Glutamatergic neuron (in vitro differentiated cells): ENCODE measurements at places on chromosomes 7 and 10. TPM values are rescaled to one million over a fixed set of nuclear protein-coding genes. Genes with fewer than 3 reads are reported as not detected.

DNA sequence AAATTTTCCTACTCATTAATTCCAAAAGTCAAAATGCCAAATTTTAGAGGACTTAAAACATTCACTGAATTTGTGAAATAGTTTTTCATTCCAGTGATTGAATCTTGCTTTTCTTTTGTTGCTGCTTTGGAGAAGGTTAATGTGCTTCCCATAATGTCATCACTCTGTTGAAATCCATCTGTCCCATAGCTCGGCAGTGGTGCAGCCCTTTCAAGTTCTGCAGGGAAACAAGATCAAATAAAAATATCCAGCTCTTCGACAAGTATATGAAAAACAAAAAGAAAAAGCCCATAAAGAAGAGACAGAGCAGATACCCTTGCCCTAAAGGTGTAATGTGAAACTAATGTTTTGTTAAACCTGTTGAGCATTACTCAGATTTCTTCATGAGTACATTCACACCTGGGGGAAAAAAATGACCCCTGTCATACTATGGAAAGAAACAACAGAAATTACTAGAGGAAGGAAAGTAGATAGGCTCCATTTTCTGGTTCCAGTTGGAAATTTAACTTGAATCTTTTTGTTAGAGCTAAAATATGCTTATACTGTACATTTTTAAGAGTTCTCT lies 35.1 kb downstream of the AGR3 start:
- H3K27ac ChIP-seq: no peak overlapping the region
- no peak for DNase-seq
- H3K4me3 ChIP-seq: no peak overlapping the region
- peaks cover 2% of the 10 kb centered on the region for H3K27me3 ChIP-seq
- H3K36me3 ChIP-seq: no peaks in the 10 kb centered on the region
- no peaks in the 10 kb centered on the region for H3K4me1 ChIP-seq

GRCh38 chr7:16091701-16092310 lies 329.5 kb downstream of the CRPPA start:
- no peaks in the 10 kb centered on the region for H3K4me1 ChIP-seq
- no peak overlapping the region for H3K27ac ChIP-seq
- no peaks in the 10 kb centered on the region for H3K36me3 ChIP-seq

DNA sequence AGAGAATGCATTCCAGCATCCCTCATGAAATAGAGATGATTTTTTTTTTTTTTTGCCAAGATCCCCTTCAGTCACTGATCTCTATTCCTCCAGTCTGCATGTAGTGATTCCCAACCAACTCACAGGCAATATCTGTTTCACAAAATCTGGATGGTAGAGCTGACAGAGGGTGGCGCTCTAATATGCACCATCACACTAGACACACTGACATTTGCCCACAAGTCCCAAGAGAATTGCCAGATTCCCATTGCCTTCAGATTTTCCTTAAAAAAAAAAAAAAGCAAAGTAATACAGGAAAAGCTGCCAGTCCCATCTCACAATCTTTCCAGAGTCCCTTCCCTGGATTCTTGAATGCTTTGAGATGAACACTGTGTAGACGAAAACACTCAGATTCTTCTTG lies 301.0 kb downstream of the SORCS1 start:
- no peaks in the 10 kb centered on the region for H3K36me3 ChIP-seq
- no peak for DNase-seq
- H3K27ac ChIP-seq: no peak overlapping the region
- peaks cover 5% of the 10 kb centered on the region for H3K27me3 ChIP-seq

GRCh38 chr10:60534761-60535389 lies 145.2 kb upstream of the ANK3 start:
- H3K27ac ChIP-seq: no peak overlapping the region
- H3K36me3 ChIP-seq: no peaks in the 10 kb centered on the region
- DNase-seq: no peak
- no peaks in the 10 kb centered on the region for H3K27me3 ChIP-seq
- H3K4me1 ChIP-seq: no peaks in the 10 kb centered on the region

- H3K27me3 ChIP-seq: peaks cover 11% of the 10 kb centered on the region
- H3K27ac ChIP-seq: peak overlapping the region; percentile 88
- peaks cover 33% of the 10 kb centered on the region for H3K4me1 ChIP-seq
These were observed 512 bp downstream of the FAM24B start for GRCh38 chr10:122878799-122879338.

KNDC1 gene
- total RNA-seq: 7.4 TPM

PTF1A gene
- total RNA-seq: not detected
